ENCODE measurements at places on chromosomes 11 and 22. TPM values are rescaled to one million over a fixed set of nuclear protein-coding genes. Genes with fewer than 3 reads are reported as not detected.

DENND6B gene
- 4.5 TPM for total RNA-seq

GRCh38 chr11:134328433-134328832, 3.4 kb upstream of the GLB1L2 start:
- DNase-seq, result no peak

DNA sequence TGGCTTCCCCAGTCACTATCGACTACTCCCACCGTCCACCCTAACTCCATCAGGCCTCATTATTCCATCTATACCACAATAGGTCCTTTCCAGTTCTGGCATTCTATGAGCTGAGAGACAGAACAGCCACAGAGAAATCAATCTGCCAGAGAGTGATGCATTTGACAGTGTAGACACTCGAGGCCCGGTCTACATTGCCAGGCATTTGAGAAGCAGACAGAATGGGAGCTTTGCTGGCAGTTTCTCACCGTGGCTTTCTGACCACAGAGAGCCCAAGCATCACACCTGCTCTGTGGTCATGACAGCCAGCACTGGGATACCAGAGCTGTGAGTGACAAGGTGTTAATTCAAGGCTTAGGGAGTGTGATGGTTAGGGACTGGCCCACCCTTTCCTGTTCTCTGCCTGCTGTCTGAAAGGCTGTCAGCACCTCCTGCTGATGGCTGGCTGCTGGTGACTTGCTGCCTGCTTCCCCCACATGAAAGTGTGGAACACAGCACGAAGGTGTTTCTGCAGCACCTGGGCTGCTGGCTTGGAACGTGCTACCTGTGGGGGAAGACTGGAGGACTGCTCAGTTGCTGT, 137.8 kb downstream of the KIRREL3 start:
- DNase-seq, result no peak

DNA sequence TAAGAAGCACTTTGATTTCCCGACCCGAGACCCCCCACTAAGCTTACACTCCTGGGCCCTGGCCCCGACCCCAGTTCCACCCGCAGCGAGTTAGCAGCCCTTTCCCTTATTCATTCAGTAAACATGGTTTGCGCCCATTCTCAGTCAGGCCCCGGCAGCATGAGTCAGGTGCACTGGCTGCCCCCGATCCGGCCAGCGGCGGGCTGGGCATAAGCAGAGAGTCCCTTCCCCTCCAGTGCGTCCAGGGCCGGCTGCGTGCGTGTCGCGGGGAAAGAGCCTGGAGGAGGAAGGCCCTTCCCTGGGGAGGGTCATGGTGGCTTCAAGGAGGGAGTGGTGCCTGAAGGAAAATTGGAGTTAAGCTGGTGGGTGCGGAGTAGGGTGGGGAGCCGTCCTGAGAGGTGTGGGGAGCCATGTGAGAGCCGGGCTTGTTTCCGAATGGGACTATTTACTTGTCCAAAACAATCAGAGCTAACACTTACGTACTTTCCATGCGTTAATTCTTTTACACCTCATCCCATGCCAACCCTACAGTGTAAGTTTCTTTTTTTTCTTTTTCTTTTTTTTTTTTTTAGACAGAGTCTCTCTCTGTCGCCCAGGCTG, 657 bp downstream of the IGHMBP2 start:
- no peak for DNase-seq

GRCh38 chr22:39408807-39409206, 9.2 kb downstream of the TAB1 start:
- no peak for DNase-seq

GRCh38 chr22:47681411-47682165, 919.1 kb downstream of the TBC1D22A start:
- DNase-seq, result no peak

DNA sequence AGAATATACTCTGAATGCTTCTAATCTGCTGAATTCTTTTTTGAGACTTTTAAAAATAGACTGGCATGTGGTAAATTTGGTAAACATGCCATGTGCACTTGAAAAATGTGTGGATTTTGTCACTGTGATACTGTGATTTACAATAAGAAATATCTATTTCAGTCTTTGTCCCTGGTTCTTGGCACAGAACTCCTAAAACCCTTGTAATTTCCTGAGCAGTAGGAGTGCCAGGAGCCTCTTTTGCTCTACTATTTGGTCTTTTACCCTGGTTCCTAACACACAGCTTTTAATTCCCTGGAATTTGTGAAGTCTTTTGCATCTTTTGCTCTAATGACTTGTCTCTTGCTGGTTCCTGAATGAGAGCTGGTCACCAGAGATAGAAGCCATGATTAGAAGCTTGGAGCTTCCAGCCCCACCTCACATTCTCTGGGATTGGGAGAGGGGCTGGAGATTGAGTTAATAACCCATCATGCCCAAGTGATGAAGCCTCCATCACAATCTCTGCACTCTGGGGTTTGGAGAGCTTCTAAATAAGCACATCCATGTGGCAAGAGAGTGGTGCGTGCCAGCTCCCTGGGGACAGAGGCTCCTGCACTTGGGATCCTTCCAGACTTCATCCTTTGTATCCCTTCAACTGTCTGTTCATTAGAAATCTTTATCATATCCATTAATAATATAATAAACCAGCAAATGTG, 27.2 kb upstream of the SYT13 start:
- DNase-seq, result no peak

GSTT2B gene
- total RNA-seq, result 3.8 TPM

- no peak for DNase-seq
Measured at GRCh38 chr22:20646415-20646814, 127.5 kb upstream of the SERPIND1 start.

GRCh38 chr11:119520966-119521365, 98.0 kb upstream of the THY1 start:
- no peak for DNase-seq

DNA sequence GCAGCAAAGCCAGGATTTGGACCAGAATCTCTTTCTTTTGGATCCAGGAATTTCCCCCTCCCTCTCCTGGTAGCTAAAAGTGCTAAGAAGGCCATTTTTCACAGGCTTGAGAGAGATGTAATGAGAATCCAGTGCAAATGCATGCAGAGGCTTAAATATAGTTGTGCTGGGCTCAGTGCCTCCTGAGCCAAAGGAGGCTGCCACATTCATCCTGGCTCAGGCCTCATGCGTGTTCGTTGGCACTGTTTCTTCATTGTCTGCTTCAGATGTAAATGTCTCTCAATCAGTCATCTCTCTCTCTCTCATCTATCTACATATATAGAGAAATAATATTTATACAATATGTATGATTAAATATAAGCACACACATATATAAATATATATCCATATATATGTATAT, 83.6 kb downstream of the INSC start:
- no peak for DNase-seq

GRIA4 gene
- not detected for total RNA-seq

NXPE1 gene
- not detected for total RNA-seq

CHST1 gene
- 2.3 TPM for total RNA-seq

OTOG gene
- total RNA-seq, result not detected

- no peak for DNase-seq
Measured at GRCh38 chr11:35165423-35166368, 26.7 kb downstream of the CD44 start.

SORL1 gene
- 4.1 TPM for total RNA-seq

- no peak for DNase-seq
Measured at GRCh38 chr11:122340607-122341290, 224.7 kb upstream of the BLID start.
